ENCODE measurements at places on chromosomes 1 and 21. TPM values are rescaled to one million over a fixed set of nuclear protein-coding genes. Genes with fewer than 3 reads are reported as not detected.

The DHX9 gene
- 116 TPM for total RNA-seq

The DNASE2B gene
- total RNA-seq = not detected

The SH3D21 gene
- total RNA-seq = 10.8 TPM

The ZNF697 gene
- 9.4 TPM for total RNA-seq

The AHDC1 gene
- total RNA-seq = 61.6 TPM

The CHRM3 gene
- total RNA-seq = 0.29 TPM

The TRNP1 gene
- 56.5 TPM for total RNA-seq

The FALEC gene
- not detected for total RNA-seq

The BATF3 gene
- total RNA-seq = 3.7 TPM

The OVAAL gene
- not detected for total RNA-seq

The GJA5 gene
- total RNA-seq = not detected

The ATP1A2 gene
- total RNA-seq = 2.9 TPM

The PPIE gene
- 32.6 TPM for total RNA-seq
